Stimulated activated CD4-positive, alpha-beta T cell treated with anti-CD3 and anti-CD28 coated beads, Interleukin-2, amount 100 ng/mL, for 48 hours (primary cell): ENCODE measurements at places on chromosomes 6 and 20.

- DNase-seq: no peak
Observed at GRCh38 chr6:11194356-11195218, 37.9 kb downstream of the NEDD9 start.

DNA sequence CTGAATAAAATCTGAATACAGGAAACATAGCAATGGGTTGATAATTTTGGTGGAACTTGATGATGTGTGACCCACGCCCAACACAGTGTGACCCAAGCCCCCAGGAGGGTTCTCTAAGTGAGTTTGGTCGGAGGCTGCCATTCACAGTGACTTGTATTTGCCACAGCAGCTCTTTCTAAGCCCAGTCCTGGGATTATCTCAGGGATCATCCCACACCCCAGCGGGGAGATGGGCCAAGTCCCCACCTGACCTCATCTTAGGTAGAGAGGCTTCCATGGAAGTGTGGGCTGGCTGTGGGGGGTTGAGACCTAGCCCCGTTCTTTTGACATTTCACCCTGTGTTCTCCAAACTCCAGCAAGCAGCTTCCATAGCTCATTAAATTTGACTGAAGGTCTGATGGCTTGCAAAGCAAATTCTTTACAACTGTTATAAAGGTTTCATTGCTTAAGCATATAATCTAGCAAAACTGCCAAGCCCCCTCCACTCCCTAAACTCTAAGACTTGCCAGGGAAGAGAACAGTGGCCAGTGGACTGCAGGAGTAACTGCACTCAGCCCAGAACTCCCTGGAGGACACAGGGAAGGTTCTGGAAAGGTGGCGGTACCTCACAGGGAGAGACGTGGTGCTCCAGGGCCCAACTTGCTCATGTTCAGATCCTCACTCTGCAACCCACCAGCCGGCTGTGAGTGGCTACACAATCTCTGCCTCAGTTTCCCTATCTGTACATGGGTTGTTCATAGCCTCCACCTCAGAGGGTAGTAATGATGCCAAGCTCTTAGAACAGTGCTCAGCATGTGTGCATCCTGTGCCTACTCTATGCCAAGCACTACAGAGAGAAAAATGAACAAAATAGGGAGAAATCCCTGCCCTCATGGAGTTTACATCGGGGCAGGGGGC, 1.0 kb upstream of the PCK1 start:
- DNase-seq: no peak

GRCh38 chr6:16839631-16840179, 78.4 kb upstream of the ATXN1 start:
- DNase-seq: no peak

GRCh38 chr6:159943968-159944598, 24.8 kb upstream of the IGF2R start:
- DNase-seq: no peak

- DNase-seq: no peak
Observed at GRCh38 chr6:41159415-41160082, 3.4 kb downstream of the TREM2 start.

- DNase-seq: no peak
Observed at GRCh38 chr20:46343975-46344357, 35.7 kb upstream of the CDH22 start.

DNA sequence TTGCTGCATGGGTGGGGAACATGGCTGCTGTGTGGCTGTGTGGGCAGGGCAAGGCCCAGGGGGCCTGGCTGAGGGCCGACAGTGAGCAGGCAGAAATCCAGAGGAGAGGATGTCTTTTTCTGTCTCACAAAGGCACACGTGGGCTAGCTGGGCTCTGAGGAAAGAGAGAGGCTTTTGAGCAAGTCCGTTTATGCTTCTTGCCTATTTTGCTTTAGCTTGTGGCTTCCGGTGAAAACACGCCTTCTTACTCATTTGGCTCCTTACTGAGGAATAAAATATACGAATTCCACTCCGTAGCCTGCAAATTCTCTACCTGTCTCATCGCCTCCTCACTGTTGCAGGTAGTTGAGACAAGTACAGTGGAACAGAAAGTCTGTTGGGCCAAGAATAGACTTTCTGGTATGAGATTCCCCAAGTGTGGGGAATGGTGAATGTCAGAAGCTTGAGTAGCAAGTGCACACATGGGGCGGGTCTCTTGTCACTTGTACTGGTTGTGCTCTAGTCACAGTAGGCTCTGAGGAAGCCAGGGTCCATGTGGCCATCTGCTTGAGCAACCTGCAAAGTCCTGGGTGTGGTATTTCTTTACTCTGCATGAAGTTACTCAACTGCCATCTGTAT, 28.4 kb downstream of the WRNIP1 start:
- no peak for DNase-seq

DNA sequence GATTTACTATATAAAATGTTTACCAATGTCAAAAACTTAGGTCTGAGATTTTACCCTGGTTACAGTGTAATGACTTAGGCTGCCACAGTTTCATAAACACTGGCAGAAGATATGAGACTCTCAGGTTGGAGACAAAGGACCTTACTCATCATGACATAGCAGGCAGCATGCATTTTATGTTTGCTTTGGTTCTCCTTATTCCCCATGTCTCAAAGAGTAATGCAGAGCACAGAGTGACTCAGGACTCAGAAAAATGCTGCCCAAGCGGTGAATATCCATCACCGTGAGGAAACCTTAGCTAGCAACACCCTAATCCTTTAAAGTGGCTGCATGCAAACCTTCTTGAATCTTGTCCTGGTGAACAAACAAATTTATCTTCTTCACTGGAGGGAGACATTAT, 112.1 kb upstream of the EYS start:
- DNase-seq: no peak
